NCI-H1092 (cell line): ENCODE measurements at places on chromosomes 6 and 20.
A peak's percentile ranks its signal among the peaks of the same experiment; 100 is the strongest.

GRCh38 chr6:112780498-112781096 lies 433.5 kb downstream of the RFPL4B start:
- peak; percentile 57 for DNase-seq

DNA sequence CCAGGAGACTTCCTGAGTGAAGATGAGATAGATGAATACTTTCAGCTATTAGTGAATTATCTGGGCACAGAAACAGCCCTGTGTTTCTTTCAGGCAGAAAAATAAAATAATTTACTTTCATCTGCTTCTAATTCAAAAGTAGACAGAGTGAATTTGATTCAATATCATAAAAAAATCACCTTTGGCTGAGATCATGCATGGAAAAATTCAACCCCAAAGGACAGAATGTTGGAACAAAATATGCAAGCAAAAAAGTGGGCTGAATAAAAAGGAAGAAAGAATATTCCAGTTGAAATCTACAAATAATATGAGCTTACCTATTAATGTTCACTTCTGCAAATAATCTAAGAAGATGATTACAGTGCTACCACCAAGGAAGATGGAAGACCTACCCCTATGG lies 546.9 kb downstream of the TFAP2B start:
- no peak for DNase-seq

- DNase-seq = no peak
Observed at GRCh38 chr6:32933661-32934085, 7.2 kb downstream of the HLA-DMB start.

GRCh38 chr20:46031701-46032254 lies 2.8 kb downstream of the SLC12A5 start:
- peak; percentile 67 for DNase-seq

DNA sequence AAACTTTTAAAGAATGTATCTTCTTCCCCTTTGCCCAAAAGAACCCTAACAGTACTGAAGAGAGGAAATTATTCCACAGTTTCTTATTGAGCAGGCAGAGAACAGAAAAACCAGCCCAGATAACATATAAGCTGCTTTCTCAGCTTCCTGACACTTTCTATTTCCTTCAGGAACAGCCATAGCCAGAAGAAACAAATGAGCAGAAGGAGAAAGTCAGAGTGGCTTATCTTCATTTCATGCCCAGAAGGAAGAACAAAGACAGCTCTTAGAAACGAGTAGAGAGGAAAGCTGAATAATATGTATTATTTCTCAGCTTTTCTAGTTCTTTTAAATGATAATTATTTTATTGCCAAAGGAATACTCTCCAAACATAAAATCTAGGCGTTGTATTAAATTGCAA lies 793.7 kb downstream of the GRIK2 start:
- DNase-seq = no peak

DNA sequence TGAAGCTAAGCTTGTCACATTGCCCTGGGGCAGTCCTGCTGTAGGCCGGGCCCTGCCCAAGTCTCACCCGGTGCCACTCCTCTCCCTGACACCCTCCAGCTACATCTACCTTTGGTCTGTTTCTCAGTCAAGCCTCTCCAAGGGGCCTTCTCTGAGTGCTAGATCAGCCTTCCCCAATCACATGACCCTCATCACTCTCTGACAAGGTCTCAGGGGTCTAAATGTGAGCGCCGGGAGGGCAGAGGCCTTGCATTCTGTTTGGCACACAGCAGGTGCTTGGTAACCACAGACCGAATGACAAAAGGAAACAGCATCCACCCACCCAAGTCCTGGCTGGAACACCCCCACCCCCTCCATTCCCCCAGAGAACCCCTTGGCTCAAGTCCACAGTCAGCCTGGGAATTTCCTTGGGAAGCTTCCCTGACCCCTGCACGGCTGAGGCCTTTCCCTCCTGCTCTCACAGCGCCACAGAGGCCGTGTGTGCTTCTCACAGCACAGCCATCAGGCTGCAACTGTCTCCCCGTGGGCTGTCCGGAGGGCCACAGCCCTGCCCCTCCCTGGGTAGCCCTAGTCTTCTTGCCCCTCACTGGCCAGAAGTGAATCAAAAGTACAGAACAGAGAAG lies 32.9 kb downstream of the PKIG start:
- DNase-seq = no peak

DNA sequence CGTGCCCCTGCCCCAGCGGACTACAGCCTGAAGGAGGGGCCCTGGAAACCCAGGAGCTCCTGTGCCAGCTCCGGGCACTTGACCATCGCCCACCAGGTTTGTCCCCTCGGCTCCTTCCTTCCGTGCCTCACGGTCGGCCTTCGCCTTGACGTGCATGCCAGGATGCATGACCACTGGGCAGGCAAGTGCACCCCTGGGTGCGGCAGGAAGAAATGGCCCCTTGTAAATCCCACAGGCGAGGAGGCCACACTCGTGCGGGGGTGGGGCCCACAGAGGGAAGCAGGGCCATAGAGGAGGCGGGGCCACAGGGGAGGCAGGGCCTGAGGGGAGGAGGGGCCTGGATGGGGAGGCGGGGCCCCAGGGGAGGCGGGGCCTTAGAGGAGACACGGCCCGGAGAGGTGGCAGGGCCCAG lies 81.7 kb downstream of the YTHDF1 start:
- DNase-seq = no peak

GRCh38 chr6:63788569-63788968 lies 153.0 kb downstream of the PHF3 start:
- DNase-seq = no peak

- no peak for DNase-seq
Observed at GRCh38 chr6:113447088-113447831, 409.9 kb upstream of the MARCKS start.

GRCh38 chr6:25579391-25579883 lies 72.6 kb upstream of the SCGN start:
- no peak for DNase-seq

DNA sequence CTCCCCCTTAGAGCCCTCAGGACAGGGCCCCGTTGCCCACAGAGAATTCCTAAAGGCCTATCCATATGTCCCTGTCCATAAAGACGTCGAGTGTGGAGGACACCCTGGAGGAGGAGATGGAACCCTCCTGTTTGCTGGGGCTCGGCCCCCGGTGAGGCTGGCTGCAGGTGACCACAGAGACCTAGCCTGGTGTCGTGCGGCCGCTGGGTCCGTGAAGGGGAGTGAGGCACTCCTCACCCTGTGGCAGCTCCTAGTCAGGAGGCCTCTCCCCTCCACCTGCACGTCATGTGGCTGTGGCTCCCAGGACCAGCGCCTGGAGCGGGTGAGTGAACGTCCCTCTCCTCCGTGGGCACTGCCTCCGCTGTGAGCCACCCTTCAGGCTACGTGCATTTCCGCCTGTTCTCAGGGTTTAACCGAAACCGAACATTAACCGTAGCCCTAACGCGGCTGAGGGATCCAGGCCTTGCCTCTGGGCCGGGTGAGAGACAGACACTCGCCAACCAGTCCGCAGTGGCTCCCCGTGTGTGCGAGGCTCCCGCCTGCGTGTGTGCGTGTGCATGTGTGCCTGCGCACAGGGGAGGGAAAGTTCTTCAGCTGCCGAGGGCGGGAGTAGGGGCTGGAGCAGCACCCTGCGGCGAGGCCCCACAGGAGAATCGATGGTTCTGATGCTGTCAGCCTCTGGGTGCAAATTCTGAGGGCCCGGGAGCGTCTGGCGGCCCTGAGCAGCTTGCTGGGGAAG lies 5.9 kb upstream of the TCEA2 start:
- DNase-seq = no peak

- no peak for DNase-seq
Observed at GRCh38 chr6:163335056-163335455, 79.5 kb upstream of the QKI start.
